ENCODE measurements at places on chromosomes 13 and 19. TPM values are rescaled to one million over a fixed set of nuclear protein-coding genes. Genes with fewer than 3 reads are reported as not detected.
A peak's percentile ranks its signal among the peaks of the same experiment; 100 is the strongest.

DNA sequence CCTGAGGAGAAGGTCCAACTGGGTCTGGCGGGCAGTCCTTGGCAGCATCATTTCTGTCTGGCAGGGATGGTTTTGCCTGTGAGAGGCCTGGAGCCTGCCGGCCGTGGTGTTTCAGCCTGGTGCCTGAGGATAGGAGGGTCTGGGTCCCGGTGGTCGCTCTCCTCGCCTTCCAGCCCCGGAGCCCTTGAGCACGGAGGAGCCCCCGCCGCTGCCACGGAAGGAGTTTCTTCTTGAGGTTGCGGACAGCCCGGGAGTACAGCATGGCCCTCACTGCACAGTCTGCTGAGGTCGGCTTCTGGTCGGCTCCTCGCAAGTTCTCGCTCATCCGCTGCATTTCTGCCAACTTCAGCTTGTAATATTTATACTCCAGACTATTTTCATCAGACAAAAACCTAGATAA lies 23.4 kb downstream of the SUGP2 start:
- DNase-seq: no peak

DNA sequence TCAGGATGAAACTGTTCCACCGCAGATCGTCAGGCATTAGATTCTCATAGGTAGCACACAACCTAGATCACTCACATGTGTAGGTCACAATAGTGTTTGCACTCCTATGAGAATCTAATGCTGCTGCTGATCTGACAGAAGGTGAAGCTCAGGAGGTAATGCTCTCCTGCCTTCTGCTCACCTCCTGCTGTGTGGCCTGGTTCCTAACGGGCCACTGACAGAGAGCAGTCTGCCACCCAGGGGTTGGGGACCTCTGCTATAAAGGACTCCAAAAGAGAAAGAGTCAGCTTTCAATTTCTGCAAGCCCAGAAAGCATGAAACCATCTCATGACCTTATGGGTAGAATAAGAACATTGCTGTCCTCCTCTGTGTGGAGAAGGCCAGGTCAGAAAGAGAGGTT lies 43.5 kb upstream of the PCCA start:
- no peak for DNase-seq

DNA sequence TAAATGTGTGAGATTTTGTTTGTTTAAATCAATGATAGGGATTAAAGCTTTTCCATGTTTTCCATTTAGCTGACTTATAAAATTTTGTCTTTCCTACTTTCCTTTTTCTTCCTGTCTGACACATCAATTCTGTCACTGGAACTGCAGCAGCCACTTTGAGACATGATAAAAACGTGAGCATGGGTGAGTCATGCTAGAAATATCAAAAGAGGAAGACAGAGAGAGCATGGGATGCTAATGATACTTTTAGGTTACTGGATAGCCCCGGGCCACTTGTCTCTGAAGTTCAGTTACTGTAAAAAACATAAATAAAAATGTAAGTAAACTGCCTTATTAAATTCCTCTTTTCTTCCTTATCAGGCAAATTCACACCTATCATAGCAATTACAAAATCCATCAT lies 1332.0 kb upstream of the PCDH20 start:
- DNase-seq: no peak

DNA sequence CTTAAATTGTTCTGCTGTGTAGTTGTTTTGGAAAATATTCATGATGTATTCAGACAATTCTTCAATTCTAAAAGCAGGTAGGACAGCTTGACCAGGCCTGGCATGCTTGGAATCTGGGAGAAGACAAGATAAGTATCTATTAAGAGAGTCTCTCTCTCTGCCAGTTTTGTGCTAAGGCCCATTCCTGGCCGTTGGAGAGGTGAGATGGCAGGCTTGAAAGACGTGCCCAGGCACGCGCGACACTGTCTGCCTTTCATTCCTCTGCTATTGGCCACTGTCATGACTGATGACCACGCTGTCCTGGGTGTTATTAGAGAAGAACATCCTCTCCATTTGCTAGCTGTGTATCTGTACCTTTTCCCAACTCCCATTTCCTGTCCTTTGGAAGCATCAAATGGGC lies 90.3 kb downstream of the LHFPL6 start:
- no peak for DNase-seq

- DNase-seq: no peak
Observed at GRCh38 chr13:23175920-23176319, 4.9 kb upstream of the SGCG start.

DNA sequence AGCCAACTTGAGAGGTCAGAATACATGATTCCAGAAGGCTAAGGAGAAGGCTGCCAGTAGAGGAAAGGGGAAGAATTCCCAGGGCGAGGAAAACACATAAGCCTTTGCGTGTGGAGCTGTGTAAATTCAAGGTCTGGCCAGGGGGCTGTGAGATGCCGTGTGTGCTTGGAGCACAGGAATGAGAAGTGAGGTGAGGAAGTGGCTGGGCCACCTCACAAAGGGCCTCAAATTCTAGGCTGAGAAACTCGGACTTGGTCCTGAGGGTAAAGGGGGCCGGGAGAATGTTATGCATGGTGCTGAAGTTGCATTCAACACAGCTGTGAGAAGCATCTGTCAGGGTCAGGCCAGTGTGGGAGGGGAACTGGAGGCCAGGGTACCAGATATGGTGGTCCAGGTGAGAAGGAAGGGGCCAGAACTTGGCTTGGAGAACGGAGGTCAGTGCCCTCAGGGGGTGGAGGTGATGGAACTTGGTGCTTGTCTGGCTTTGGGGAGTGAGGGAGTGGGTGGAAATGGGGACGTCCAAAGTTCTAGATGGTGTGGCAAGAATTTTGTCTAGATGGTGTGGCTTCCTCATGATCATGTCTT lies 4.9 kb upstream of the ZNF580 start:
- DNase-seq: no peak

GRCh38 chr13:41311406-41312175 lies 524 bp downstream of the NAA16 start:
- peak; percentile 37 for DNase-seq

- DNase-seq: no peak
Observed at GRCh38 chr13:41268764-41269163, 5.4 kb upstream of the MTRF1 start.

The IZUMO4 gene
- 11.5 TPM for total RNA-seq

The PGLYRP1 gene
- total RNA-seq: not detected

The CTXN1 gene
- total RNA-seq: 5.9 TPM

The MRPL34 gene
- total RNA-seq: 102 TPM

The LIM2 gene
- total RNA-seq: not detected
